ENCODE measurements at places on chromosomes 12 and 14.

- no peak for DNase-seq
Measured at GRCh38 chr12:53208877-53209463, 1.9 kb upstream of the ITGB7 start.

- DNase-seq: no peak
Measured at GRCh38 chr14:72120315-72120714, 188.1 kb downstream of the RGS6 start.

- no peak for DNase-seq
Measured at GRCh38 chr12:108193493-108193892, 64.4 kb downstream of the WSCD2 start.

DNA sequence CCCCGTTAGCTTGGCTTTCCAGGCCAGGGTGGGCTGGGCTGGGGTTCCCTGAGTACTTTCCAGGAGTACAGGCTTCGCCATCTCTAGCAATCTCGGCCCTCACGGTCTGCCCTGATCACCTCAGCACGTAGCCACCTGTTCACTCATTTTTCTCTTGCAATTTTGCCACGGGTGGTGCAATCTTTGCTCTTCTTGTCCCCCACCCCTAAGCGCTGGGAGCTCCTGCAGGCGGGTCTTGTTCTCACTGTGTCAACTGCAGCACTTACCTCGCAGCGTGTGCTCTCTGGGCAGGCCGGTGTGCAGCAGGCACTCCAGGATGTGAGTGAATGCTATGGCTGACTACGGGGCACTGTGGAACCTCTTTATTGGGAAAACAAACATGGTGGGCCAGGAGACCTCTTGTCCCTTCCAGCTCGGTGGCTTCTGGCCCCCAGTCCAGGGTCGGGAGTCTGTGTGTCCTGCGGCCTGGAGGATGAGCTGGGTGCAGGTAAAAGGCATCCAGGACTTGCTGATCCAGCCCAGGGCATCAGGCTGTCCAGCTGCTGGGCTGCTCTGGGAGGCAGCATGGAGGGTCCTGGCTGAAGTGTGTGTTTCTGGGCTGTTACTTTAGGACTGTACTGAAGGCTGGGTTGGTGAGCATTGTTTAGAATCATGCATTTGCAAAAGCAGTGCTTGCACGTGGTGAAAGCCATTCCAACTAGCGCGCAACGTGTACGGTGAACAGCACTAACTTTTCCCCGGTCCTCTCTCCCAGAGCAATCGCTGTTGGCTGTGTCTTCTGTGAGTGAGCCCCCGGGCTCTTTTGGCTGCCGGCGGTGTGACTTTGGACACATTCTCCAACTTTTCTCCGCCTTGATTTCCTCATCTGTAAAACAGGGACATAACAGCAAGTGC lies 1.5 kb upstream of the ULK1 start:
- no peak for DNase-seq
